ENCODE measurements at places on chromosomes 2 and 18. TPM values are rescaled to one million over a fixed set of nuclear protein-coding genes. Genes with fewer than 3 reads are reported as not detected.

GRCh38 chr2:11967946-11968465 lies 221.6 kb downstream of the LPIN1 start:
- DNase-seq: peak; percentile 47

DNA sequence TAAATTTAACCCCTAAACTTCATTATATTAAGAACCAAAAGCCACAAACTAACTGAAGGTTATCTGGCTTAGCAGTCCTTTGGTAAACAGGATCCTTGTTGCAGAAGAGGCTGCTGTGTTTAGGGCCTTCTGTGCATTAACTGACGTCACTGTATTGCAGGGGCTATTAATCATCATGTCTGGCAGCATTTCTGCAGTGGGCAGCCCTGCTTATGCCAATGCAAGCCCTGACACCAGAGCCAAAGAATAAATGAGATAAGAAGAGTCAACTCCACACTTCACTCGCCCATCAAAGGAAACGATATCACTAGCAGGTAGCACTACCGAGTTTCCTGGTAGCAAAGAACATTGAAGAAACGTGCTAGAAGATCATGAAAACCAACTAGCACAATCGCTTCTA lies 110.6 kb downstream of the PLEKHM3 start:
- no peak for DNase-seq

DNA sequence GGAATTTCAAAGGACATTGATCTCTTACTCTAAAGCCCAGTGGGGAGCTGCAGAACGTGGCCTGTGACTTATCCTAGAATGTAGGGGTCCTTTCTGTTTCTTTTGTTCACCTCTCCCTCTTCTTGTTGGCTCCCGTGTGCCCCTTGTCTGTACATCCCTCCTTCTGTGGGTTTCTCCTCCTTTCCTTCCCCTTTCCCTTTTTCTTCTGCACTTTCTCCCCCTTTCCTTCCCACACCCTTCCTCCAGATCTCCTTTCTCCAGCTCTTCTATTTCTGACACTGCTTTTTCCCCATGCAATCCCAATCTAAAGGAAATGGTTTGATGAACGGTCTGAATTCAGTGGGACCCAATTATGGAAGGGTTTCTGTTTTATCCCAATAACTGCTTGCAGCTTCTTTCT lies 35.5 kb upstream of the MAPRE3 start:
- no peak for DNase-seq

DNA sequence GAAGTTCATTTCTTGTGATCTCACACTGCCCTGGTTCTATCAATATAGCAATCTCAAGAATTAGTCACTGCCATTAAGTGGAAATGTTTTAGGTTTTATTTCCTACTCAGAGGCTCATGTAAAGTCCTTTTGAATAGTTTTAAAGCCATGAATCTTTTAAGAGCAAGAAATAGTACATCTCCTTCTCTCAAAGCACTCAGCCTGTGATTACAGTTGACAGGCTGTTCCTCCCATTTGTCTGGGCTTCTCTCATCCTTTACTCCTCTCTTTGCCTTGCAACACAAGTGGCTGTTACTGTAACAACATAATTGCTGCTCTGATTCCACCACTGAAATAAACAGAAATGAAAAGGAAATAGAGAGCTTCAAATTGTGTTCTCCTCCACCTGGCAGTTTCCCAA lies 18.4 kb downstream of the GRP start:
- DNase-seq: peak; percentile 36

DNA sequence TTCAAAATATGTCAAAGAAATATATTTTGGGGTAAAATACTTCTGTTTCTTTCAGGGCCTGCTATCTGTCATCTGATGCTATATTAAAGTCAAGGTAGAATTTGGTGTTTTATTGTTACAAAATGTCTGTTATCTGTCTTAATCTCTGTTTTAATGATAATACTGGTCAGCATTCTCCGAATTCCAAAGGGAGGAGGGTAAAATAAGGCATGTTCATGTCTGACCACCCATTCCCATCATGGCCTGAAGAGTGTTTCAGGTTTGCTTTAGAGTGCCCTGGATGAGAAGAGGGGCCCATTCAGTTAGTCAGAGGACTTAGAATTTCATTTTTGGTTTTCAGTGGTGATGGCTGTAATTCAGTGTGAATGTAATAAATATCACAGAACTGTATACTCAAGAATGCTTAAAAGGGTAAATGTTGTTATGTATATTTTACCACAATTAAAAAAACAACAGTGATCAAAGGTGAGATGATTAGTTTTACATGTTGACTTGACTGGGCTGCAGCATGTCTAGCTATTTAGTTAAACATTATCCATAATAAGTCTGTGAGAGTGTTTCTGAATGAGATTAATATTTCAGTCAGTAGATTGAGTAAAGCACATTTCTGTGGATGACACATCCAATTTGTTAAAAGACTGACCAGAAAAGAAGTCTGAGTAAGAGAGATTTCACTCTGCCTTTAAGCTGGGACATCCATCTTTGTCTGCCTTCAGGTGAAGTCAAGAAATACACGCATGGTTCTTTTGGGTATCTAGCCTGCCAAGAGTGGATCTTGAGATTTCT lies 467.9 kb upstream of the SYT4 start:
- DNase-seq: no peak

DNA sequence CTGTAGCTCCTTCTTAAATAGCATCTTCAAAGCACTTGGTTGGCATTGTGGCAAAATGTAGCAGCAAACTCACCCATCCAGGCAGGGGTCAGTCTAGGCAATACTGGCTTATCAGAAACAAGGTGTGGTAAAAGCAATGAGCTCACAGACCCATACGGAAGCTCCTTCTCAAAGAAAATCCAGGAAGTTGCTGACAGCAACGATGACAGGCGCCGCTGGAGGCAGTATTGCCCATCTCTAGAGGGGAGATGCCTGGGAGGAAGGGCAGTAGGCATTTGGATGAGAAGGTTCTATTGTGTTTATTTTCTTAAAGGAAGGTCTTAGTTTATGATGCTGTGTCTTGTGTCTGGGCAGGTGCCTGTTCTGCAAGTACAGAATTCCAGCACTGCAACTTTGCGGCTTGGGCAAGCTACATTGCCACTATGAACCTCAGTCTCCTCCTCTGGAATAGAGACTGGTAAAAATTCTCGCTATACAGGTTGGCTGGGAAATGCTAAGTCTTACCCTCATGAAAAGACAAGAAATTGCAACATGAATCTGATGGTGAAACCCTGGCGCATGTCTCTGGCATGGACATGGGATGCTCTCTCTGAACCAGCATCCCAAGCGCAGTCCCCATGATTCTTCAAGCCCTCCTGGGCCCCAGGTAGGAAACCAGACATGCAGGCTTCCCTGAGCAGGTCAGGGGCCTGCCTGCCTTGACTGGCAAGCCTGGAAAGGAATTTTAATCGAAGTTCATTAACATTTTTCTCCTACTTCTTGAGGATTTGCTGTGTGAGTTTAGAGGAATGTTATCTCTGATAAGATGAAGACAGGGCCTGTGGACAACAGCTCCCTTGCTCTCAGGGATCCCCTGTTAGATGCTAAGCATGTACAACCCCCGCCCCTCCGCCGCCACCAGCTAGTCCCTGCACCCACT lies 156.0 kb downstream of the TFCP2L1 start:
- DNase-seq: peak; percentile 29

ZFP36L2 gene
- polyA plus RNA-seq: 71.7 TPM

MPP4 gene
- polyA plus RNA-seq: 3.5 TPM

EML6 gene
- 0.49 TPM for polyA plus RNA-seq
